Urothelium cell line (cell line): ENCODE measurements at places on chromosomes 5 and 9.

DNA sequence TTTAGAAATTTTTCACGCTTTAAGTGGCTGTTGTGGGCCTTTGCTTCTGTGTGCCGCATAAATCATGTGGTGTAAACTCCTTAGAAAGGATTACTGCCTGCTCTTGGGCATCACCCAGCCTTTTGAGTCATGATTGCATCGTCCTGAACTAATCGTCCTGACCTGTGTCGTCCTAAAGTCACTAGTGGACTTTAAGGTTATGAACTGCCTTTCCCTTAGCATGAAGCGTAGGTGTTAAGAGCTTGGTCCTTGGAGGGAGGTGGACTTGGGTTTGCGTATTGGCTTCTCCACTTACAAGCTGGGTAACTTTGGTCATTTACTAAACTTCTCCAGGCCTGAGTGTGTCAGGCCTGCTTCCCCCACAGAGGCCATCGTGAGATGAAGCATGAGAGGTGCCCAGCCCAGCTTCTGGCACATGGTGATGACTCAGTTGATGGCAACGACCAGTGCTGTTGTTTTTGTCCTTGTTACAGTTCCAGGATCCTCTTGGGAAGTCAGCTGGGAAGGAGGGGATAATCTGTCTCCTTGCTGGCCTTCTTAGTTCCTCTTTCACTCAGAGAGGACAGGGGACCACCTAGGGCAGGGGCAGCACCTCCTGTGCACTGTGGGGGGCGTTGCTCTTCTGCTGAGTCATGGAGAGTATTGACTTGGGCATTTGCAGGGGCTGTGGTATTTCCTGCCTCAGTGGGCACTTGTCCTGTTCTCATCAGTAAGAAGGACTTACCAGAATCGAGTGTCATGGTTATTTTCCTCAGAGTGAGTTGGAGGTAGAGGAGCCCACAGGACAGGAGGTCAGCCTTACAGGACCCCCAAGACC is 54.2 kb upstream of the NCS1 start:
- no peak for DNase-seq

- no peak for DNase-seq
These were observed 9.9 kb upstream of the GRHPR start for GRCh38 chr9:37412431-37413151.

GRCh38 chr5:135705141-135705631 is 126.4 kb upstream of the CXCL14 start:
- no peak for DNase-seq

GRCh38 chr9:124352616-124353015 is 62.6 kb downstream of the PSMB7 start:
- DNase-seq: no peak

GRCh38 chr5:157460921-157461792 is 1.1 kb downstream of the NIPAL4 start:
- DNase-seq: no peak

DNA sequence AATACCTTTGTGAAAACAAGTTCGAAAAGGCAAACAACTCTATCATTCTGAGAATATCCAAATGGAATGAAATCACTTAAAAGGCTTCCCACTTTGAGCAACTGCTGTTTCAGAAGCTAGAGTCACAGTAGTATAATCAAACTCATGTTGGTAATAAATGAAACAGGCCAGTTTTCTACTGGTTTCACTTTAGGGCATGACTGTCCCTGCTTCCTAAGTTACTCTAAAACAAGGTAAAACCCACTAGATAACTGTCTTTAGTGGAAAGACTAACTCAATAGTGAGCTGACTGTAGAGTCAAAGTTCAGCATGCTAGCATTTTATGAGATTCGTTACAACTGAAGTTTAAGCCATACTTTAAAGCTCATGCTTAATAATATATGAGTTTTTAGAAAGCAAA is 6.0 kb downstream of the CDC26 start:
- DNase-seq: no peak

- no peak for DNase-seq
These were observed at the start of gene SHOC1 for GRCh38 chr9:111794835-111795556. SHOC1 (minus strand) TSS chr9:111794937; CDS start chr9:111791418, 3,519 bp downstream.

GRCh38 chr9:98808411-98808815 is 943 bp downstream of the GALNT12 start:
- no peak for DNase-seq
